Activated CD4-positive, alpha-beta memory T cell treated with anti-CD3 and anti-CD28 coated beads for 36 hours (primary cell): ENCODE measurements at places on chromosomes 7 and 10.

DNA sequence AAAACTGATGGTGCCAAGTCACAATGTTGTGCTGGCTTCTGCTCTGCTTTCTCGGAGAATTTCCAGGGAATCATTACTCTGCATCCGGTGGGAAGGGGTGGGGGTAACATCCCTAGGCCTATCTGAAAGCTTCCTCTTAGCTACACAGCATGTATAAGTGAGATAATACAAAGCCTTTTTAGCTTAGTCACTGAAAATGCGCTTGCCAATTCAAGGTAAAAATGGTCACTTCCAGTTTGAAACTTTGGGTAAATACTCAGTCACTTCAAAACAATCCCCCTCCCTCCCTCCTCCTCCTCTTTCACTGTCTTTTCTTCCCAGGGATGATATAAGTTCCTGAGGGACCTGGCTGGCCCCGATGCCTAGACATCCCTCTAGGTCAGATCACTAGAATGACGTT lies 57.3 kb upstream of the APBB1IP start:
- no peak for DNase-seq

GRCh38 chr7:73519867-73520672 lies 2.0 kb downstream of the BAZ1B start:
- DNase-seq = peak; percentile 61

DNA sequence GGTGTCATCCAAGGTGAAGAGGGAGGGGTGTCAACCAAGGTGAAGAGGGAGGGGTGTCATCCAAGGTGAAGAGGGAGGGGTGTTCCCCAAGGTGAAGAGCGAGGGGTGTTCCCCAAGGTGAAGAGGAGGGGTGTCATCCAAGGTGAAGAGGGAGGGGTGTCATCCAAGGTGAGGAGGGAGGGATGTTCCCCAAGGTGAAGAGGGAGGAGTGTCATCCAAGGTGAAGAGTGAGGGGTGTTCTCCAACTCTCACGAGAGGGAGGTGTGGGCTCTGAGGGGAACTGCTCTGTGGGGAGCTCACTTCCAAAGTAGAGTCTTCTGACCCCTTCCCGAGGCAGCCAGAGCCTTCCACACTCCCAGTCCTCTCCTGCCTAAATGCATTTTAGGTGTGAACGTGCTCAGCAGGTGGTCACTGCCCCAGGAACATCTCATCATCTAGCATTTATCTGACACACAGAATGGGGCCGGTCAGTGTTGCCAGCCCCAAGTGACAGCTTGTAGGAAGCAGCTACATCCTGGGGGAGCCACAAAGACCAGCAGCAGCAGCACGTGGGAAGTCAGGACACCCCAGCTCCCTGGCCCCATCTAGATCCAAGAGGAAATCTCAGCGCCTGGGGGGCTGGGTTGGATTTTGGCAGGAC lies 323.8 kb downstream of the GLRX3 start:
- no peak for DNase-seq

GRCh38 chr10:7593905-7594304 lies 72.9 kb downstream of the ITIH5 start:
- no peak for DNase-seq

- DNase-seq = peak; percentile 67
Observed at GRCh38 chr7:44884621-44885393, 523 bp downstream of the PURB start.

DNA sequence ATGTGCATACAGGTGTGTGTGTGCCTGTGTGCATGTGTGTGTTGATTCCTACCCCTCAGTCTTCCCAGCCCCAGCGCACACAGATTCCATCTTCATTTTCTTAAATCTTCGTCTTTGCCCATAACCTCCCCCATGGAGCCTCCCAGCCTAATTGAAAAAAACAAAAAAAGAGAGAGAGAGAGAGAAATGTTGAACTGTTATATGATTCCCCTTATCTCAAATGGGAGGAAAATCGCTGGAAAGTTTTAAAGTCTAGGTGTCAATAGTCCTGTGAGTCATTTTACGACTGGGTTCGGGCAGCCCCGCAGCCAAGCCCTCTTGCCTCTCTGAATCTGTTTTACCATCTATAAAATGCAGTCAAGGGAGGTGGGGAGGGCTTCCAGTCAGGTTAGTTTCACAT lies 60.9 kb downstream of the SPOCK2 start:
- DNase-seq = no peak
